ENCODE measurements at places on chromosomes 4 and X.

- peak; percentile 75 for DNase-seq
Measured at GRCh38 chr4:73740353-73740778, at the start of gene CXCL8. Gene CXCL8 (plus strand): TSS chr4:73740569. CDS start chr4:73740659, 90 bp downstream.

DNA sequence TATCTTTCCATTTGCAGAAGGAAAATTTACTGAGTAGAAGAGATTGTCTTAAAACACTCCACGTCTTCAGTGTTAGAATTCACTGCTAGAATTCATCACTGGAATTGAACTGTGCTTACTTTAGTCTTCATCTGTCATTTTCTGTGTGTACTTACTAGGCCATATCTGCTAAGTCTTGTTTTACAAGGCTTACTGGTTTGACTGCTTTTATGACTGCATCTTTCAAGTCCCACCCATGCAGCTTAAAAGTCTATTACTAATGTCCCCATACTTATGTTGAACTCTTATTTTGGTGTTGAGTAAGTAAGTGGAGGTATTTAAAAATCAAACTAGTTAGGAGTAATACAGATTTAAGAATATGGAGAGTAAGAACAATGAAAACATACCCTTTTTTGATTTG is 14.6 kb downstream of the CLCN3 start:
- no peak for DNase-seq

GRCh38 chrX:110218591-110218990 is 99.3 kb downstream of the AMMECR1 start:
- no peak for DNase-seq

DNA sequence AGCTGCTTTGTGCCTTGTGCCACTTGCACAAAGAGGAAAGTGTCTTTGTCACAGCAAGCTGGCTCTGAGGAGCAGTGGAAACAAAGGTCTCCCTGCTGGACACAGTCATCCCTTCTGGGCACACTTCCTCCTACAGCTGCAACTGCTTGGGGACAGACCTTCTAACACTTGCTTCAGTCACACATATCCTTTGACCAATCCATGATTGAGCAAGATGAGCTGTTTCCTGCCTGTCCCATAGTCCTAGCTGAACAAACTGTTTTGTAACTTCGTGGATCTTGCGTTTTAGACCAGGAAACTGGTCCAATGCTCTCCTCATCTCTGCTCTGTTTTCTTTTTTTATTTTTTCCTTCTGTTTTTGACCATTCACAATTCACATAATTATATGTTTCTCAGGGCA is 98.5 kb downstream of the RRAGB start:
- no peak for DNase-seq
